ENCODE measurements at places on chromosomes 1 and 21. TPM values are rescaled to one million over a fixed set of nuclear protein-coding genes. Genes with fewer than 3 reads are reported as not detected.

DNA sequence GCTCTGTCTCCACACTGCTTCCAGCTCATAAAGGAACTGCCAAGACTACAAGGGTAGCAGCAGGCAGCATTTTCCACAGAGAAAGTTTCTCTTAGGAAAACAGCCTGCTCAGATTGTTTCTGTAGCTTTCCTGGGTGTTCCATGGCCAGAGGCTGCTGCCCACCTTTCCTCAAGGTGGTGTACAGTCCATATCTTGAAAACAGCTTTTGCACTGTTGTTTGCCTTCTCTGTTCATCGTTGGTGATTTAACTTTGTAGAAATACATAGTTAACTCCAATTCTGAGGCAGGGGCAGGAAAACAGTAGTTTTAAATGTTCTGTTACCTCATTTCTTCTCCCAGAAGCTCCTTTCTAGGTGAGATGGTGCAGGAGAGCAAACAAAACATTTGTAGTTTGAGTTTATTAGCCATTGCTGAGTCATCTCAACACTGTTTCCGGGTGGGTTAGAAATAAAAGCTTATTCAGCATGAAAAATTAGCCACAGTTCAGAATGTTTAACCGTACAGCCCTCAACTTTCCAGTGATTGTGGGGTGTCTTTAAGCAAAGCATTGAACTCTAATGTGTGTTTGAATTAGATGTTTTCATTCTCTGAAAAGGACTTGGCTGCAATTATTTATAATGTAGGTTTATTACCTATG, 41.7 kb downstream of the DIP2A start:
- DNase-seq: peak; percentile 49

DNA sequence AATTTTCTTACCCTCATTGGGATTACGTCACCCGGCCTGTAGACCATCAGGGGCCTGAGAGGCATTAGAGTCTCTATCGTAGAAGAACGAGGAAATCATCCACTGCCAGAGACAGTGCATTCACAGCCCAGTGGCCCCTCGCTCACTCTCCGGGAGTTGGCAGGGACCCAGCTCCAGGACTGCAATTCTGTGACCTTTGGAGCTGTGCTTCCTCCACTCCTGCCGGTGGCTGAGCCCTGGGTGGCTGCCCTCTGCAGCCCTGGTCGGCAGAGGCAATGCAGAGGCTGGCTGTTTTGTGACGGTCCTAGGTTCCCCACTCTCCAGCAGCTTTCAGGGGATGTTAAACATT, 12.7 kb downstream of the SLC37A1 start:
- no peak for DNase-seq

The RGS8 gene
- 0.05 TPM for total RNA-seq

DNA sequence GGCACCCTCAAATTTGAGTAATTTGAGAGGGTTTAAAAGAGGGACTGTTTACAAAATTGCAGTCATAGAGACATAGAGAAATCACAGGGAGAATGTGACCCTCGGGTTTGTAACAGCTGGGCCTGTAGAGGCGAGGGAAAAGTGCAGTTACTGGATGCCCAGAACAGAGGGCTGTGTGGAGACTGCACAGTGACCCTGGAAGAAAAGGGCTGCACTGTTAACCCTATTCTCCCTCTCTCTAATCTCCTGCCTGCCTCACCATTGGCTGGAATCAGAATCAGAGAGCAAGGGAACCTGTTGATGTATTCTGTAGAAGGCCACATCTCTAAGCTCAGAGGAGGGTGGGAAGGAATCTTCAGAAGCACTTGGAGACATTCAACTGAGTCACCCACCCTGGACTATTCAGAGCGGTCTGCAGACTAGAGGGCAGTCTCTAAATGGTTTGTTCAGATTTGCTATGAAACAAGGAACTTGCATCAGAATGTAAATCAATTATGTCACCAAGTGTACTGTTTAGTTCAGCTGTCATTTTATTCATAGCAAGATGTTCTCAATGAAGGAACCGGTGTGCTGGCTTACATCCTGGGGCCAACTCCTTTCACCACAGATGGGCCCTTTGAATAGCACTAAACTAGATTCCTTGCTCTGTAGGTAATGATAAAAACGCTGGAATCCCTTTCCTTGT, 132.2 kb upstream of the HOOK1 start:
- no peak for DNase-seq

DNA sequence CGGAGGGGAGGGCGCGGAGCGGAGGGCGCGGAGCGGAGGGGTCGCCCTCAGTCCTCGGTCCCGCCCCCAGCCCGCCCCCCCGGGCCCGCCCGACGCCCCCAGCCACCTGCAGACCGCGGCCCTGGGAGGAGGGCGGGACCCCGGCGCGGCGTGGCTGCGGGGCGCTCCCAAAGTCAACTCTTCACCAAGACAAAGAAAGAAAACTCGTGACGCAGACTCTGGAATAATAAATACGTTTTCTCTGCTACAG, 1.2 kb downstream of the HES4 start:
- no peak for DNase-seq

The EFCAB7 gene
- total RNA-seq: 2.6 TPM

The CRYAA gene
- total RNA-seq: not detected

The MAB21L3 gene
- not detected for total RNA-seq

DNA sequence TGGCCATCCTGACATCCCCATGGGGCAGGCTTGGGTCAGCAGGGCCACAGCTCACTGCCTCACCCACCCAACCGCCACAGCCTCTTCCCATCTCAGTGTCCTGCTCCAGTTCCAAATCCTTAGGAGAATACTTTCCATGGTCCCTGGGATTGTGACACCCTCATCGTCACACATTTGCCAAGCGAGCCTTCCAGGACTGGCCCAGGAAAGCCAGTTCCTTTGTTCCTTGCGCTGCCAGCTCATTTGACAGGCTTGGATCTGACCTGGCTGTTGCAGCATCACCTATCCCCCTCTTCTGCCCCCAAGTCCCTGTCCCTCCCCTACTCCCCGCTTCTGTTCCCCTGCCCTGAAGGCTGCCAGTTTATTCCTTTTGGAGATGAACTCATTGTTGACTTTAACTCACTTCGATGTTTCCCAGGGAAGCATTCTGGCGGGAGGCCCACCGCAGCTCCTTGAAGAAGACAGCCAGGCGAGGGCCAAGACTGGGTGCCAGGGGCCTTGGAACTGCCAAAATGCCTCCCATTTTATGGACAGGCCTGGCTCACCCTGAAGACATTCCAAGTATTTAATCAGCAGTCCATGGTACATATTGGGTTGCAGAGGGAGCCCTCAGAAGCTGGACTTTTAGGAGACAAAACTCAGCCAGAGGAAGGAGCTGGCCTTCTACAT, 10.2 kb upstream of the GNL2 start:
- no peak for DNase-seq

The ITLN2 gene
- not detected for total RNA-seq

The AMY1C gene
- total RNA-seq: not detected

The TTC22 gene
- total RNA-seq: not detected

DNA sequence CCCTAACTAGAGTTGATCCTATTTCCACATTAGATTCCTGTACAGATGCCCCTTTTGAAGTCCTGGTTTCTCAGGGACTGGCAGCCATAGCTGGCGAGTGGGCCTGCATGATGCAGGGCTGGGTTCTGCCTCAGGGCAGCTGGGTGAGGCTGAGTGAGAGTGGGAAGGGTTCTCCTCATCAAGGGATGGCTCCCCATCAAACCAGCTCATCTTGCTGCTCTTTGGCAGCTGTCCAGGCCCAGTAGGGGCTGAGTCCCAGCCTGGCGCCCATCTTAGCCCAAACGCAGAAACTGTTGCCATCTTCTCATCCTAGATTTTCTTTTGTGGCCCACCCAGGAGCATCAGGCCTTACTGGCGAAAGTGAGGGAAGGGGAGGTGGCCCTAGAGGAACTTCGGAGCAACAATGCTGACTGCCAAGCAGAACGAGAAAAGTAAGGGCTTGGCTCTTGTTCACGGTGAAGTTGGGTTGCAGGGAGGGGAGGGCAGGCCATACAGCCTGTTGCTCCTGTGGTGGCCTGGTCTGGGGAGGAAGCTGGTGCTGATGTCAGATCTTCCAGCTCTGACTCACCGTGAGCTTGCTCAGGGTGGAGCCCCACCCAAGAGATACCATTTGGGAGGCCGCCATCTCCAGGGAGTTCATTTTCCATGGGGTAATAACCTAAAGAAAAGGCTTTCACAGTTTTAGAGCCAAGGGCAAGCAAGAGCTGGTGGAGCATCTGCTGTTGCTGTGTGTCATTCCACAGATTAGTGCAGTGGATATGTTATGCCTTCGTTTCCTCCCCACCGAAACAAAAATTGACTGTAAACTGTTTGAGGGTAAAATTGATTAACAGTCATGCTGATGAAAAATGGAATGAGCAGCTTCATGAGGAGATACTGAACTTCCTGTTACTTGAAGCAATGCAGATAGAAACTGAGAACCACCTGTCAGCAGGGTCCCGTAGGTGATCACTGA, 34.7 kb downstream of the TUFT1 start:
- DNase-seq: peak; percentile 87

The DENND2C gene
- 0.21 TPM for total RNA-seq

DNA sequence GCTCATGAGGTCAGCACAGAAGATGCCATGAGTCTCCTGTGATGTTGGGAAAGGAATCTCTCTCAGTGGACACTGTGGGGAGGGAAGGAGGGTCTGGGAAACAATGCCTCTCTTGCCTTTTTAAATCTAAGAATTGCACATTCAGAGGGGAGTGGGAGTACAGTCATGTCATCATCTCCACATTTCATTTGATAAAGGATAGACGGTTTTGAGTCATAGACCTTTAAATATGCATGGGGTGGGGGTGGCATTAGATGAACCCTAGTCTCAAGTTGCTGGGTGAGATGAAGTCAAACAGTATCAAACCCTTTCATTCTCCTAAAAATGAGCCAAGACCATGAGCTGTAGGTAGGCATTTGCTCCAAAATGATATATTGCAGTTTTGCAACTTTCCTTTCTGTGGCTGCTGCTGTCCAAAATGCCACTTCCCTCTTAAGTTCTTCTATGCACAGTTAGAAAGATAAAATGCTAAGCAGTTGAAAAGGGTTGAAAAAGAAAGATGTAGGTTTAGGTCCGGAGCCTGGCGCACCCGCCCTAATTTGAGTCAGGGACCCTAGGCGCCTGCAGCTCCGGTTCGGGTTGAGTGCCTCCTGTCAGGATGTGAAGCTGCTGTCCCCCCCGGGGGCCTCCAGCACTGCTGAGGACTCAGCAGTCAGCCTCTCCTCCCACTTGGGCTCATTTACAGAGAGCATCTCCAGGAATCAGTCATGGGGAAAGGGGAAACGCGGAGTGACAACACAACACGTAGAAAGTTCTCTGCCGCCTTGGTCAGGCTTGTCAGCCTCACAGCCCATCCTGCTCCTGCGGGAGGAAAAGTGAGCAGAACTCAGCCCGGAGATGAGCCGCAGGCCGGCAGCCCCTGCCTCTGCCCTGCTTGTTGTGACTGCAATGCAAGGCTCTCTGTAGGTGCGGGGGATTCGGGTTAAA, 479.3 kb upstream of the RUNX1 start:
- no peak for DNase-seq

DNA sequence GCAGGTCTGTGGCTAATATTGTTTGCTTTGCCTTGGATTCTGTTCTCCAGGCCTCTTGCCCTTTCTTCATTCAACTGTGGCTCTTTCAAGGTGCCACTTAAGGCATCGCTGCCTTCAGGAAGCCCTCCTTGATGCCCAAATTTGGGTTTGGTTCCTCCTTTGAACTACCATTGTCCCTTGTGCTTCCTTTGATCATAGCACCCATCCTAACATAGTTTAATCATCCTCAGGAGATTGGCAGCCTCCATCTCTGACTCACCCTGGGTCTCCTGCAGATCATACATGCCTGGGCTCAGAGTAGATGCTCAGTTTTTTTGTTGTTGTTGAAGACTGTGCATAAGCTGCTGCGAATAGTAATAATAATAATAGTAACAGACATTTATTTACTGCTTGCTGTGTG, 54.4 kb upstream of the ACOT11 start:
- peak; percentile 35 for DNase-seq

DNA sequence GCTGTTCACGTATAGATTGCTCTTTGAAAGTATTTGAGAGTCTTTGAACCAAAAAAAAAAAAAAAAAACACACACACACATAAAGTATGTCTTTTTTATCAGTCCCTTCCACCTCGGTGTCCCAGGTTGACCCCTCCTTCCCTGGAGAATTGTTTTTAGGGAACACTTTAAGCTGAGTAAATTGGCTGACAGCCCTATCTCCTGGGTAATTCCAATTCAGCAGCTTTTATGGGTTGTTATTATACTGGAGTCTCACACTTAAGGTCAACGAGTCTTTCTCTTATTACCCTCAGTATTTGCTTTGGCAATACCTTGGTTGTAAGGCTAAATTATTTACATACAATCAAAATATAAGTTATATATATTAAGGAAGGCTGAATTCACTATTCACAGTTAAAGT, 69.4 kb downstream of the SLC30A10 start:
- no peak for DNase-seq

DNA sequence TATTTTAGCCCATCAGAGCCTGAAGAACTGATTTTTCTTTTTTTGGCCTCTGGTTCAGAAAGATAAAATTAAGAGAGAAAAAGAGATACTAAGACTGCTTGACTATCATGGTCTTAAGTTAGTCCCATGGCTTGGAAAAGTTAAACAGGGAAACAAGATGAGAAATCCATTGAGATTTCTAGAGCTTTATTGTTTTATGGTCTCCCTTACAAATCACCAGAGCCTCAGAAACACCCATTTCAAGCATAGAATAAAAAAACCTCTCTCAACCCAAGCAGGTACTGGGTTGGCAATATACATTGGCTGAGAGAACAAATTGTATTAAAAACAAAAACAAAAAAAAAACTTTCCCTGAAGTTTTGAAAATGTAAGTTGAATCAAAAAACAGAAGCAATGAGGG, 3.9 kb downstream of the SELE start:
- no peak for DNase-seq

- no peak for DNase-seq
Observed at GRCh38 chr1:174008979-174009378, 13.2 kb downstream of the RC3H1 start.

The AGT gene
- total RNA-seq: 0.10 TPM
